Activated T-cell treated with anti-CD3 and anti-CD28 coated beads, Interleukin-2, amount 50 U/mL, for 48 hours (primary cell): ENCODE measurements at places on chromosomes 1 and 21.

DNA sequence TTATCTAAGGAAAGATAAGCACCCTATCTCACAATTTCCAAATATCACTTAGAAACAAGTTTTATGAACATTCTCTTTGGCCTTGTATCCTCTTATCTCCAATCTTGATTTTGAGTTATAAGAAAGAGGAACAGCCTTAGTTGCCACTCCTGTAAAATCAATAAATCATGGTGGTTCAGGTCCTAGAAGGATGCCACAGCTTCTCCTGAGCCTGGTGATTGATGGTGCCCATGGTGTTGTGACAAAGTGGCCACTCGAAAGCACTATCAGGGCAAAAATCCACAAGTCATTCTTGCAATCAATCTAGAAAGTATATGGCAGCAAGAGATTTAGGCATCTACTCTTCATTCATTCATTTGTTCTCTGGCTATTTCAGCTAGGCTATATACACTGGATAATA, 27.8 kb downstream of the GBP6 start:
- no peak for DNase-seq

GRCh38 chr1:212794561-212795014, 2.9 kb downstream of the TATDN3 start:
- no peak for DNase-seq

GRCh38 chr1:246680696-246681130, 43.5 kb upstream of the SCCPDH start:
- no peak for DNase-seq

GRCh38 chr1:27135541-27136235, 19.2 kb downstream of the SLC9A1 start:
- no peak for DNase-seq

DNA sequence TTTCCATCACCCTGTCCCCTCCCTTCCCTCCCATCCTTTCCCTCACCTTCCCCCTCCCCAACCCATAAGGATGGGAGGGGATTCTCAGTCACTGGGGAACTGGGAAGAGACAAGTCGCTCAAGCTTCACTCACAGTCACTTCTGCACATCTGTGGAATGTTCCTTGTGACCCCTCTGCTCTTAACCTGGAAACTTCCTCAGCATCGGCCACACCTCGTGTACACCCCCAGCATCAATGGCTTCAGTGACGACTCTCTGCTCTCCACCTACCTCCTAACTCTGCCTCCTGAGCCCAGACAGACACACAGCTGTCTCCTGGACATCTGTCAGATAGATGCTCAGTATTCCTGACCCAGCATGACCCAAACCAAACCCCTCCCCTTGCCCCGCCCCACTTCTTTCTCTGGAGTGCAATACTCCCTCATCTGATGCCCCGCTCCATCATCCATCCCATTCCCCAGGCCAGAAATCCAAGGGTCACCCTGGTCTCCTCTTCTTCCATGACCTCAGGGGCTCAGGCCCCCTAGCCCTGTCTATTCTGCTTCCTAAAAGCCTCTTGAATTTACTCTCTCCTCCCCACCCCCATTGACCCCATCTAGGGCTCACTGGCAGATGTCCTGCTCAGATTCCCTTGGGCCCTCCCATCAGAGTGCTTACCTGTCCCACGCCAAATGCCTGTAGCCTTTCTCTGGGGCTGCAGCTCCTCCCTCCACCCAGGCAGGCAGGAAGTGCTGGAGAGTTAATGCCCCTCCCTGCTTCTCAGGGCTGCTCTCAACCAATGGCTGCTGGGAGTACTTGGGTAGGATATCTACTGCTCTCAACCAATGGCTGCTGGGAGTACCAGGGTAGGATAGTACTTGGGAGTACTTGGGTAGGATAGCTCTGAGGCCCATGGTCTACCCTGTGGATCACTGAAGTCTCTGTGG, 83.1 kb upstream of the CSF3R start:
- DNase-seq = no peak

- no peak for DNase-seq
These were observed 16.3 kb upstream of the ADAMTSL4 start for GRCh38 chr1:150532860-150533259.

DNA sequence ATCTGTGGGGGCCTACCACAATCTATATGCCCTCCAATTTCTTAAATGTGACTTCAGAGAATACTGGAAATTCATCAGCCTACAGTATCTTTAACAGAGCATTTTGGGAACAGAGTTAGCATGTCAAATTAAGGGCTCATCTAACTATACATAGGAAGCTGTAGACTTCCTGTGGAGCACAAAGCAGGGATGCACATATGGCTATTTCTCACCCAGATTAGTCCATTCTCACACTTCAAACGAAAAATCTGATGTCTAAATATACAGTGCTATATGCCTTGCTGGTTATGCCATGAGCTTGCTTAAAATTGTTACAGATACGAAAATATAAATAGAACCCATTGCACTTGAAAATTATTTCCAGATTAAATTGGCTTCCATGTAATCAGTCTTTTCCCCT, 1922.8 kb downstream of the MRPL39 start:
- DNase-seq = no peak

DNA sequence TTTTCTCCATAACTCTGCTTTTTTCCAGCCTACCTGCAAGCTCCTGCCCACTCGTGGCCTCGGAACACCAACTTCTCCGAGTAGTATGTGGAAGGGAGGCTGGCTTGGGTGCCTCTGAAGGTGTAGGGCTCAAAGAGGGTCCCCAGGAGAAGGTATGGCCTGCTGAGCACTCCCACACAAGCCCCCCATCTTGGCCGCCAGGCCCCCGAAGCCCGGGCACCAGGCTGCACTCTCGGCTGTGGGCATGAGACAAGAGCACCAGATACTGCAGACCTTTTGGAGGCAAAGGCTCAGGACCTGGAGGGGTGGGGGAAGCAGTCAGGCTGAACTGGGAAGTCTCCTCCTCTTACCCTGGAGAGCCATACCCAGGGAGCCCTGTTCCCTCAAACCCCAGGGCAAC, 1.7 kb downstream of the ZNF692 start:
- DNase-seq = no peak

GRCh38 chr21:27519361-27519760, 552.5 kb upstream of the ADAMTS5 start:
- DNase-seq = no peak

GRCh38 chr1:36303650-36304360, 2.4 kb upstream of the SH3D21 start:
- DNase-seq = no peak

- DNase-seq = no peak
These were observed 163.5 kb downstream of the TOMM20 start for GRCh38 chr1:234965111-234965510.

DNA sequence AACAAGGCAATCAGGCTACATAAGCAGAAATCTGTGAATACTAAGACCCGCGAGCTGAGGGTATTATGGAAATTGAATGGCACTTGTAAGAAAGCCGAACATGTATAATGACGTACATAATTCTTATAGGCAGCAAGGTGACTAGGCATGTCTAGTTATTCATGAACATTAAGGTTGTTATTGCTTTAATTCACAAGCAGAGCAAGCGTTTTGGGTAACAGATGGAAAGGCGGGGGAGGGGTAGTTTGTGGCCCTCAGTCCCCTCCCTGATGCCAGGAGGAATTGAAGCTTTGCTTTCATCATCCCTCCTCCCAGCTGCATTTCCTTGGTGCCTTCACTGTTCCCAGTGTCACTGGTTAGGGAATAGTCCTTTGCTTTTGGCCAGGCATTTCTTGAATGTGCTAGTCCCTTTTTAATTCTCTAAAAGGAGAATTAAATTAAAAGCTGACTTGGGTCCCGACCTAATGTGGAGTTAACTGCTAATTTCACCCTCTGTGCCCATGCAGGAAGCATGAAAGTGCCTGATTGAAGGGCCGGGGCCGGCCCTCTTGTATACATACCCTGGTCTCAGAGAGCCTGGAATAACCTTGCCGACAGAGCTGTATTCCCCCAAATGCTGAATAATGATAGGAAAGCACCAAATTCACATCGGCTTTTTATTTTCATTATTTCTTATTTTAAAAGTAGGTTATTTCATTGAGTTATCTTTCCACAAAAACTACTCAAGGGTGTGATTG, 42.5 kb downstream of the RYR2 start:
- DNase-seq = no peak

GRCh38 chr1:172340520-172340919, 80.0 kb upstream of the C1orf105 start:
- no peak for DNase-seq

DNA sequence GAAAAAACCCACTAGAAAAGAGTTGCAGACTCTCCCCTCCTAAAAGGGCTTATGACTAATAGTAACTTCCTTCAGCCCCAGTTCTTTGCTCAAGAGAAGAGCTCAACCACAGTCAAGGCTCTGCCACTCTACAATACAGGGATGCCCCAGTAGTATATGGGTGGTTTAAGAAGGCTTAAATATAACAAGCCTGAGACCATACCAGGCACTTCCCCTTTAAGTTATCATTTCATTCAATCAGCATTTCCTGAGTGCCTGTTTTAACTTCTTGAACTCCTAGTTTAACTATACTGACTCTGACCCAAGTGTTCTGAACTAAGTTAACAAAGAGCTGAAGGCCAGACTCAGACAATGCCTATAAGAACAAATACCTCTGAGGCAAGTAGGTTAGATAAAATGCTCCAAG, 19.8 kb downstream of the PRPF38A start:
- no peak for DNase-seq

GRCh38 chr1:90720145-90720636, 3.1 kb upstream of the BARHL2 start:
- DNase-seq = no peak

DNA sequence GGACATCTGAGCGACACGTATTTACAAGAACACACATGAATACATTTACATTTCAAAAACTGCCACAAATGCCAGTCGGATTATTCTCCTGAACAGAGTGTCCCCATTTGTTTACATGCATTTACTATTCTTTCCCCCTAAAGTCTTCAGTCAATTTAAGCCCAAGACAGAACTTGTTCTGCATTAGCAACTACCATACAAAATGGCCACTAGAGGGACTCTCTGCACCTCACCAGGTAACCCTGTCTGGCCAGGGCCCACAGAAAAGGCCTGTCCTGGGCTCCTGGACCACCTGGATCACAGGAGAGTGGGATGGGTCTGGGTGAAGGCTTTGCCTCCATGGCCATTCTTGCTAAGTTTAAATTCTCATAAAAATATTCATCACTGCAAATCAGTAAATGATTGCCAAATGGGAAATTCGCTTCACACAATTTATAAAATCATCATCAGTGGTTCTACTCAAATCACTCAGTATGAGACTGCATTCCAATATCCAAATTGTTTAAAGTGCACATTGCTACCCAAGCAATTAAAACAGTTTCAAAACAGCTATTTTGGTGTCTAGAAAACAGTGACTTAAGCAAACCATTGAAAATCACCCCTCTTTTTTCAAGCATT, 12.5 kb upstream of the GUCA2A start:
- no peak for DNase-seq

GRCh38 chr1:155104605-155105534, 22.8 kb upstream of the EFNA1 start:
- no peak for DNase-seq

- DNase-seq = no peak
These were observed 22.3 kb downstream of the SLC9A1 start for GRCh38 chr1:27132624-27133023.

DNA sequence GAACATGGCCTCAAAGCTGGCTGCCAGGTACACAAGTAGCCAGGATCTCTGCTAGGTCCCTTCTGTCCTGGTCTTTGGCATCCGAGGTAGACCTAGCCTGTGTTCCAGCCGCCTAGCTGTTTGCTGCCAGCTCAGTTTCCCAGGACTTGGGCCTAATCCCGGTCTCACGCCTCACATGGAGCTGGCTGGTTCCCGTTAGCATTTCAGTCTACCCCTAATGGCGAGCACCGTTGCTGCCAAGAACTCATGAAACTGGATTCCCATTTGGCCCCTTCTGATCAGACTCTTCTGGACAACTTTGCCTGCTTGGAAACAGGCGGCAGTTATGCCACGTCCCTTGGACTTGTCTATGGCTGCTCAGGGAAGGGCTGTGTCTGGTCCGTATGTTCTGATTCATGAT, 26.2 kb upstream of the HHAT start:
- DNase-seq = no peak

GRCh38 chr1:177701654-177702353, 268.1 kb downstream of the SEC16B start:
- DNase-seq = no peak

DNA sequence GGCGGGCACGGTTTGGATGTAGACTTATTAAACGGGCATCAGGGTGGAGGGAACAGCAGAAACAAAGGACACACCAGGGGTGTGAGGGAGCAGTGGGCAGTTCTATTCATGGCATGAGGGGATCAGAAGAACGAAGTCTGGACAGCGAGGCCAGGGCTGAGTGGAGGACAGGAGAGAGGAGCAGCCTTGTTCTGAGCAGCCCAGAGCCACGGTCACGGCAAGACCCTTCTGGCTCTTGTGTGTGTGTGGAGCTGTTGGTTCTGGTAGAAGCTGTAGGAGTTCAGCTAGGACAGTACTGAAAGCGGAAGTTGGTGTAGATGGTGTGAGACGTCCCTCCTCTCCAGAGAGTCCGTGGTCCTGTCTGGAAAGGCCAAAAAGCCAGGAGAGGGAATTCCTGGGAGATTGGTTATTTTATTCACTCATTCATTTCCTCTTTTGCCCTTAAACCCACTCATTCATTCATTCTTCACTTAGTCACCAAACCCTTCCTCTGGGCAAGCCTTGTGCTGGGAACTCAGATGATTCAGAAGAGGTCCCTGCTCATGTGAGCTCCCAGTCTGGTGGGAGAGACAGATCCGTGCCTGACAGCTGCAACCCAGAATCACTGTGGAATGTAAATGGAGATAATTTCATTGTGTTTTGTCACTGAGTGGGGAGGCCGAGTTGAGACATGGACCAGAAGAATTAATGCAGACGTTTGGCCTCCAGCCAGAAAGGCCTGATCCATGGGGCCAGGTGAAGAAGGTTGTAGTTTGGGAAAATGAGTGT, 4.1 kb upstream of the ACOT11 start:
- no peak for DNase-seq

DNA sequence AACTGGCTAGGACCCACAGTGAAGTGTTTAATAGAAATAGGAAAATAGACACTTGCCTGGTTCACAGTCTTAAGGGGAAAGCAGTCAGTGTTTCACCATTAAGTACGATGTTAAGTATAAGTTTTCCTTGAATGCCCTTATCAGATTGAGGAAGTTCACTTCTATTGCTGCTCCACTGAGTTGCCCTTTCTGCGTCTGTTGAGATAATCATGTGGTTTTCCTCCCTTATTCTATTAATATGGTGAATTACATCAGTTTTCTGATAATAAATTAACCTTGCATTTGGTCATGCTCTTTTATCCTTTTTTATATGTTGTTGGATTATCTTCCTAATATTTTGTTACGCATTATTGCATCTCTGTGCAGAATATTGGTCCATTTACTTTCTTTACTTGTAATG, 21.4 kb downstream of the UTS2 start:
- no peak for DNase-seq

- no peak for DNase-seq
These were observed 475 bp upstream of the TDRD10 start for GRCh38 chr1:154501423-154502065.

GRCh38 chr1:201614262-201615015, 75.5 kb downstream of the NAV1 start:
- DNase-seq = no peak
